Dermis microvascular lymphatic vessel endothelial cell (primary cell): ENCODE measurements at places on chromosomes 3 and 15. TPM values are rescaled to one million over a fixed set of nuclear protein-coding genes. Genes with fewer than 3 reads are reported as not detected.

MOBP gene
- total RNA-seq, result under 0.01 TPM in 1 of 2 replicates, not detected in the other

CCDC13 gene
- 0.13 and 0.25 TPM in 2 replicates for total RNA-seq

TMEM108 gene
- total RNA-seq, result not detected in 2 replicates

DNAJA4 gene
- 0.90 and 2.0 TPM in 2 replicates for total RNA-seq

SPTBN5 gene
- 0.63 and 2.7 TPM in 2 replicates for total RNA-seq

IL20RB gene
- 0.51 and 0.63 TPM in 2 replicates for total RNA-seq

ITIH1 gene
- total RNA-seq, result not detected in 2 replicates

SLC28A2 gene
- not detected in 2 replicates for total RNA-seq

KCNH8 gene
- total RNA-seq, result under 0.01 TPM in 1 of 2 replicates, not detected in the other

PP2D1 gene
- not detected in 2 replicates for total RNA-seq

DUOX1 gene
- total RNA-seq, result not detected in 2 replicates

NAALADL2 gene
- total RNA-seq, result under 0.01 and 0.13 TPM in 2 replicates

GOLGA8G gene
- total RNA-seq, result not detected in 2 replicates

C2CD4A gene
- total RNA-seq, result 3.2 and 4.3 TPM in 2 replicates

SKOR1 gene
- under 0.01 TPM in 2 replicates for total RNA-seq

CORO2B gene
- total RNA-seq, result 0.77 and 2.9 TPM in 2 replicates

ANKRD63 gene
- not detected in 2 replicates for total RNA-seq

PARP3 gene
- 5.6 and 6.7 TPM in 2 replicates for total RNA-seq

GRIP2 gene
- not detected in 2 replicates for total RNA-seq

AADACL2 gene
- not detected in 2 replicates for total RNA-seq

SUCNR1 gene
- not detected in 2 replicates for total RNA-seq

NTRK3 gene
- not detected in 2 replicates for total RNA-seq

TMEM87A gene
- 45.3 and 55.1 TPM in 2 replicates for total RNA-seq

TF gene
- 0.13 TPM in 2 replicates for total RNA-seq

WDR5B gene
- 3.6 and 4.0 TPM in 2 replicates for total RNA-seq

IQCH gene
- 1.0 and 1.1 TPM in 2 replicates for total RNA-seq

CCDC54 gene
- total RNA-seq, result not detected in 2 replicates

GPR149 gene
- not detected in 2 replicates for total RNA-seq

SCN11A gene
- under 0.01 and 0.13 TPM in 2 replicates for total RNA-seq

ADGRG7 gene
- total RNA-seq, result not detected in 2 replicates

SEMA3G gene
- total RNA-seq, result 23.0 and 35.9 TPM in 2 replicates

CD276 gene
- 33.1 and 51.2 TPM in 2 replicates for total RNA-seq

TMEM158 gene
- 1.0 and 2.8 TPM in 2 replicates for total RNA-seq

CADPS gene
- not detected in 2 replicates for total RNA-seq

PRSS50 gene
- not detected in 2 replicates for total RNA-seq

SCG5 gene
- 0.39 and 0.51 TPM in 2 replicates for total RNA-seq

INSYN1 gene
- total RNA-seq, result 0.13 and 0.51 TPM in 2 replicates

CGNL1 gene
- 25.7 and 27.7 TPM in 2 replicates for total RNA-seq

RUBCN gene
- 5.1 and 9.0 TPM in 2 replicates for total RNA-seq

OIP5 gene
- 3.3 and 8.3 TPM in 2 replicates for total RNA-seq

CKMT1A gene
- total RNA-seq, result not detected in 2 replicates

KAT2B gene
- 11.6 and 16.2 TPM in 2 replicates for total RNA-seq
